ENCODE measurements at places on chromosomes 1 and 21.

GRCh38 chr1:198935306-198935921, 296.6 kb downstream of the PTPRC start:
- DNase-seq = no peak

GRCh38 chr1:66999640-67000400, 54.1 kb downstream of the SLC35D1 start:
- DNase-seq = no peak

- DNase-seq = no peak
Observed at GRCh38 chr1:210938416-210938925, 195.5 kb downstream of the KCNH1 start.

DNA sequence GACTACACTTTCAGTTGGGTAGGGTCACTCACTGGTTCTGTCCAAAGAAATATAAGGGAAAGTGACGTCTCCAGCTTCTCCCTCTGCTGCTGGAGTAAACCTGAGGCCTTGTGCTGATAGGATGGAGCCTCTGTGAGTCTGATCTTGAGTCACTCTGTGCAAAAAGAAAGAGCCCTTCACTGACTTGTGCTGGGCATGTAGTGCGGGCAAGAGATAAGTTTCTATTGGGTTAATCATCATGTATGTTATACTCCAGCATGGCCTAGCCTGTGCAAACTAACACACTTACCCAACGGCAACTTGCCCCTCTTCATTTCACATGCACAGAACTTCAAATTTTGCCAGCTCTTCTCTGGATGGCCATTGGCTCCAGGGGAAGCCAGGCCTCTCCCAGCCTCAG, 118.5 kb upstream of the LMO4 start:
- DNase-seq = peak; percentile 60

GRCh38 chr1:28965271-28965870, 51.0 kb downstream of the EPB41 start:
- DNase-seq = no peak

- no peak for DNase-seq
Observed at GRCh38 chr1:26195805-26196204, 5.4 kb downstream of the CATSPER4 start.

DNA sequence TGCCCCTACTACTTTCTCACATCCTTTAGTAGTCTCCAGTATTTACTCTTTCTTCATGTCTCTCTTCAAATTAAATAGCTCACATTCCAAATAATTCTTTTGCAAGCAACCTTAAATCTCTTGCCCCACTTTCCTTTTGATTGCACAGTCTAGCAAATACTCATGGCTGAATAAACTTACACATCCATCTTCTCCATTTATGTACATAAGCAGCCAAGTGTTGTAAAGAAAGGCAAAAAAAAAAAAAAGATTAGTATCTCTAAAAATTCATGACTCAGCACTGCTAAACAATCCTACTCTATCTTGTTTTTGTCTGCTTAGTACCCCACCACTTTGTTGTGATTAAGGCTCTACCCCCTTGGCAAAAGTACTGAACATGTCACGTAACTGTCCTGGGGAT, 42.6 kb downstream of the F13B start:
- no peak for DNase-seq

- no peak for DNase-seq
Observed at GRCh38 chr1:59919746-59920145, 6.8 kb downstream of the CYP2J2 start.

- DNase-seq = no peak
Observed at GRCh38 chr1:162357681-162358266, 18.9 kb downstream of the SPATA46 start.

DNA sequence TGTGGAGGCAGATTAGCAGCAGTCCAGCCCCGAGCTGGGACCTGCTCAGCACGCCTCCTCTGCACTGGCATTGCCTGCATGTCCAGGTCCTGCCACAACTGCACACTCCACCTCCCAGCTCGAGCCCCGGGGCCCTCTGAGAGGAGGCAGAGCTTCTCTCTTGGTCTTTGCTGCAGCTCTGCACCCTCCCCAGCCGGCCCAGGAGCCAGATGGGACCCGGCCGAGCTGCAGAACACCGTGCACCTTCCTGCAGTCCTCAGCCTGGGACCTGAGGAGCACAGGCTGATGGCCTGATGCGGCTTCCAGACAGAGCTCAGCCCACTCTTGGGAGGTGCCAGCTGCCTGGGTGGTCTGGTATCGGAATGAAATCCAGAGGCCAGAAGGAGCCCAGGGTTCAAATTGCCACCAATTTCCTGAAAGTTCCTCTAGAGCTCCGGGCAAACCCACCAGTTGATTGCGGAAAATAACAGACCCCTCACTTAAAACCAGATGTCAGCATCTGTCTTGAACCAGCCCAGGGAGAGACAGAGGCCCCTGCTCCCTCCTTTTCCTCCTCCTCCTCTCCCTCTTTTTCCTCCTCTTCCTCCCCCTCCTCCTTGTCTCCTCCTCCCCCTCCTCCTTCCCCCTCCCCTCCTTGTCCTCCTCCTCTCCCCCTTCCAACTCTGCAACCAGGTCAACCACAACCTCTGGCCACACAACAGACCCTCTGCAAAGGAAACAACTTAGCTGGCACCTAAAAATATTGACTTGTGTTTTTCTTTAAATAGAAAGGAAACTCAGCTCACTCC, 10.6 kb upstream of the SPSB1 start:
- DNase-seq = no peak

GRCh38 chr1:61322769-61323168, 240.4 kb downstream of the NFIA start:
- DNase-seq = no peak

DNA sequence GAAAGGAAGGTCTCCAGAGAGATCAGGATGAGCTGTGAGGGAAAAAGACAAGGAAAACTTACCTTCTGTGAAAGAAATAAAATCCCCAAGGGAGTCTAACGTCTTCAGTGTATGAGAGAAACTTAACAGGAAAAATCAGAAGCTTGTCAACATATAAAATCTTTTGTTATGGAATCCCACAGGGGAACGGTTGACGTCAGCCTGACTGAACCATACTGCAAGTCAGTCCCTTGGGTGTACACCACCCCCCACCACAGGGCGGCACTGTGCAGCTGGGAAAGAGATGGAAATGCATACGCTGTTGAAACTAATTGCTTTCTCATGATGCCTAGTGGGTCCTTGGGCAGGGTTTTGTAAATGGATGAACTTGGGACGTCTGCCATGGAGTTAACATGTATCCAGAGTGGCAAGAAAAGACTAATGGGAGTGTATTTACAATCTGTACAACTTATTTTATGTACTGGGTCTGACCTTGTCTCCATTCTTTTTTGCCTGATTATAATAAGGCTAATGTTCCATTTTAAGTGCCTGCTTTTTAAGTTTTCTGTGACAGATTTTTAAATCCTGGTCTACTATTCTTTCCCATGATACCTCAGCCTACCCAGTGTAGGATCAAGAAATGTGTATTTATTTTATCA, 22.7 kb downstream of the UTP25 start:
- no peak for DNase-seq

GRCh38 chr1:223175633-223176032, 32.6 kb upstream of the TLR5 start:
- DNase-seq = no peak

DNA sequence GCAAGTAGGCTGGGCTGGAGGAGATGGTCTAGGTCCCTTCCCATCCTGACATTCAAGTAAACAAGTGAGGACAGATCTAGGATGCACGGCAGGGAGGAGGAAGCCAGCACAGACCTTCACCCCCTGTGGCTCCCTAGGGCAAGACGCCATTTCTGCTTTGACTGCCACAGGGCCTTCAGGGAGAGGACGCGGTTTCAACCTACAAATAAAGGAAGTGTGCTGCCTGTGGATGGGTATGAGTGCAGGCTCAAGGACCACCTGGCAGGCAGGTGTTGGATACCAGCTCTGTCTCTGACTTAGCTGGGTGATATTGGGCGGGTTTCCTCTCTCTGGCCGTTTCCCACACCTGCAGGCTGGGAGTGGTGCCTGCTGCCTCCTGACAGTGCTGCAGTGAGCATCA, 16.2 kb downstream of the SLC2A1 start:
- no peak for DNase-seq

DNA sequence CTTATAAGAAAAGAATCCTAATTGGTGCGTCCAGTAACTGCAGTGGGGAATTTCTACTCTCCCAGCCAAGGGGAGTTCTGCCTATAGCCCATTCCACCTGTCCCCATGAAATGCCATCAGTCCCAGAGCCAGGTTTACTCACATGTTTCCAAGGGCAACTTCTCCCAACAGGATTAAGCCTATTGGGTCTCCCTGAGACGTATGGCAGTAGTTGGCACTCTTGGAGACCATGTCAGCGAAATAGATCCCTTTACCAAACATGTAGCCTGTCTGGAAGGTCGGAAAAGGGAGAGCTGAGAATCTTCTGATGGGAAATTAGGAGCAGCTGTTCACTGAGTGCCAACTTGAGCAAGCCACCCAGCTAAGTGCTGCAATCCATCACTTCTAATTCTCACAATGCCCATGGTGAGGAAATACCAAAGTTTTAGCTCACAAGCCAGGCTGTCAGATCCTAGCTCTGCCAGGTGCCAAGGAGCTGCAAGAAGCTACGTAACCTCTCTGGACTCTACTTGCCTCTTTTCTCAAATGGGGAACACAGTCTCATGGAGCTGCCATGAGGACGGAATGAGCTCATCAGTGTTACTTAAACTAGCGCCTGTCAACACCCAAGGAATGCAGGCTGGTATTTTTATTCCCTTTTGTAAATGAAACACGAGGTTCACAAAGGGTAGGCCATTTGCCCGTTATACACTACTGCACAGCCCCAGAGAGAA, 43.9 kb downstream of the PARP1 start:
- no peak for DNase-seq

DNA sequence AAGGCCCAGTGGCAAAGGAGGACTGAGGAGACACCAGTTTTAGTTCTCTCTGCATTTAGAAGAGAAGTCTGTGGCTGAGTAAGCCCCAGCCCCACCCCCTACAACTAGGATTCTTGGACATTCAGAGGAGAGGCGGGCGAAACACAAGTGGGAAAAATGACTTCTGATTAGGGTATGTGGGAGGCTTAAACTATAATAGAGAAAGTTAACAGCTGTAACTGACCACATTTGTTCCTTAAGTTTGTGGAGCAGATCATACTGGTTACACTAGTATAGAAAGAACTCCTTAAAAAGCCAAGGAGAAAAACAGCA, 11.2 kb upstream of the TRIM33 start:
- DNase-seq = no peak

DNA sequence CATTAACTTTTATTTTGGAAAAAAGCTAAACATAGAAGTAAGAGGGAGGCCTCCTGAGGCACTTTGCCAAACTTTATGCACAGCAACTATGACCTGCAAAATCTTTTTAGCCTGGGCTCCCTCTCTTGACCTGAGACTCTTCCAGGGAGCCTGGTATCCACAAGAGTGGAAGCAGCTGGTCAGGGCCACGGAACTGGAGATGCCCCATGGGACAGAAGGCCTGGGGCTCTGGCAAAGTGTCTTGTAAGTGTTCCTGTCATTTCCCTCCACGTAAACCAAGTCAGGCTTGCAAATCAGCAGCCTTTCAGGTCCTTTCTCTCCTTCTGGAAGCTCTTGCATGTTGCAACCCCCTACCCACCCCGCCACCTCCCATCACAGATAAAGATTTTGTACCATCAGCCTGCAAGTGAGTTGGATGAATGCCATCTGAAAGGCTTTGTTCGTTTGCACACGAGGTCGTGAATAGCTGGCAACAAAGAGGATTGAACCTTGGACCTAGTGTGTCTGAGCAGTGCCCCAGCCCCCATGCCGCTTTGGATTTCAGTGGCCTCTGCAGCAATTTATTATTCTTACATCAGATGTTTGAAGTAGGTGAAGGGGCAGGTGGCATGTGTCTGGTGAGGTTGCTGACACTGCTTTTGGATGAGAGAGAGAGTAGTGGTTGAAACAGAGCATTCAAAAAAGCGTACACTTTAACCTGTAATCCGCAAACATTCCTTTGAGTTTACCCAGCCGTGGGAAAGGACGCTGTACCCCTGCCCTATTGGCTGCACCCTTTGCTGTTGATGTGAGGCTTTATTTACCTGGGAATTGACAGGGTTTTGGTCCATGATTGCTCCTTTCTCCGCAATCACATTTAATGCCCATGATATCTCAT, 91.6 kb downstream of the GALNT2 start:
- DNase-seq = no peak

DNA sequence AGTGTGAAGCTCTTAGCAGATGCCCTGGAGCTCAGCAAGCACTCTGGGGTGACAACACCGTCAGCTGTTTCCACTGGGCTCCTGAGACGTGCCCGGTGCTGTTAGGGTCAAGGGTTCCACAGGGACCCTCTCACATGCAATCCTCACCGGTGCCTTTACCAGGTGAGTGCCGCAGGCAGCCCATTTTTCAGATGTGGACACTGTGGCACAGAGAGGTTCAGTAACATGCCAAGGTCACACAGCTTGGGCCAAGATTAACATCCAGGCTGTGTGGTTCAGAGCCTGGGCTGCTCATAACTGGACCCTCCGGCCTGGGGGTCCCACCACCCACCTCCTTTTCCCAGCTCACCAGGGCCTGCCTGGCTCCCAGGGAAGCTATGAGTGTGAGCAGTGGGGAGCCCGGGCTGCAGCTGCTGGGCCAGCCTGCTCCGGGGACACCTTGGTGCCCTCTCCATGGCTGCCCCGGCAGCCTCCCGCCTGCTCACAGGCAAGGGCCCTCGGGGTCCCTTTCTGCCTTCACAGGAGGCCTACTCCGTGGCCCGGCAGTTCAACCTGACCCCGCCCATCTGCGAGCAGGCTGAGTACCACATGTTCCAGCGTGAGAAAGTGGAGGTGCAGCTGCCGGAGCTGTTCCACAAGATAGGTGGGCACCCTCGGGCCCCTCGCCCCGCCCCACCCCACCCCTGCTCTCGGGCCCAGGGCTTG, 49.3 kb downstream of the KCNAB2 start:
- DNase-seq = no peak

DNA sequence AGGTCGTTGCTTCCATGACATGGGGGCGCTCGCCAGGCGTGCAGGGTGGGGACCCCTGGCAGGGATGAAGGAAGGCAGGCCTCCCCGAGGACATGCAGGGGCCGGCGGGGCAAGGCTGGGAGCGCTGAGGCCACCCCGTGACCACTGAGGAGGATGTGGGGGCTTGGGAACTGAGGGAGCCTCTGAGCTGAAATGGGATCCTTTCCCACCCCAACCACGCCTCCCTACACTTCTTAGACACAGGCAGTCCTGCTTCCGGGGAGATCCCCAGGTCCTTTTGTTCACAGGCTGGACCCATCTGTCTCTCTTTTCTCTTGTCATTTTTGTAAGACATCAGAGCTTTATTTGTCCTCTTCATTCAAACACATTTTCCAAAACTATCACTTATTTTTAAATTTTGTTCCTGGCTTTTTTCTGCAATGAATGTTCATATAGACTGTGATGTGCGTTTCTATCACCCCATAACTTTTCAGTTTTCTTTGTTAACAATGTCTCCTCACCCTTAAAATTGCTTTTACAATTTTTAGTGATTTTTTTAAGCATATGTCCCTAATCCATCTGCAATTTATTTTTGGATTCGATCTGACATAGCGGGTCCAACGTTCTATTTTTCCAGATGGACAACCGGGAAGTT, 156.7 kb upstream of the BACE2 start:
- DNase-seq = no peak

GRCh38 chr1:62621907-62622306, 24.6 kb downstream of the ANGPTL3 start:
- DNase-seq = no peak

GRCh38 chr1:45679123-45679522, 7.2 kb downstream of the GPBP1L1 start:
- no peak for DNase-seq

Measured in vagina (tissue), 2 donors.